Kidney capillary endothelial cell (primary cell): ENCODE measurements at places on chromosomes 3 and 15.

GRCh38 chr3:197533927-197534725, 21.6 kb downstream of the BDH1 start:
- DNase-seq: no peak

GRCh38 chr15:89192766-89193165, 28.6 kb downstream of the RLBP1 start:
- no peak for DNase-seq

GRCh38 chr3:103976931-103977339, 1389.8 kb upstream of the ALCAM start:
- no peak for DNase-seq

- no peak for DNase-seq
These were observed 15.2 kb downstream of the ABCC5 start for GRCh38 chr3:184002469-184002868.

DNA sequence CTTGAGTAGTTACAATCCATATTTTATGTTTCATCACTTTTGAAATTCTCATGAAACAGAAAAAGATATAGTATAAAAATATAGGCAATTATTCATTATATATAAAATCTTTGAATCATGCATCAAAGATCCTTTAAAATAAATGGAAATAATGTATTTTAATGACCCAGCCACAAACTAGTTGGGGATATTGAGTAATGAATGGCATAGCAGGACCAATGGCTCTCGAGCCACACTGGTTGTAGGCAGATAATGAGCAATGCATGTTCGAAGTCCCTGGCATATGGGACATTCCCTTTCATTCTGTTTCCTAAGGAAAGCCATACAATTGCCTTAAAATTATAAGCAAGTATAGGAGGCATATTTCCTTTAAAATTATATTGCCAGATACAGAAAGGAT, 107.4 kb upstream of the IL12A start:
- DNase-seq: no peak

GRCh38 chr3:194082743-194083636, 53.0 kb upstream of the HES1 start:
- peak; percentile 91 for DNase-seq

DNA sequence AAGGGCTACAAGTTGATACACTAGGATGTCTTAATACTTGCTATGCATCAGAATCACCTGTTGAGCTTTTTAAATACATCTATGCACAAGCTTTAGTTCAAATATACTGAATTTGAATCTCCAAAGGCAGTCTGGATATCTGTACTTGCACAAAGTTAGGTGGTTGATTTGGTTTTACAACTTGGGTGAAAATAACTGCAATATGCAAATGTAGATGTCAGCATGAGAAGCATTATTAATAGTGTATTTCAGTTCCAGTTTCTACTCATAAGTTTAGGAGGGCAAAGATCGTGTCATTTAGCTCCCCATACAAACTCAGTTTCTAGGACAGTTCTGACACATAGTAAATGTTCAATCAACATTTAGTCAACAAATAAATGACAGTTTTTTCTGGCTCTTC, 25.6 kb downstream of the IQCB1 start:
- no peak for DNase-seq

DNA sequence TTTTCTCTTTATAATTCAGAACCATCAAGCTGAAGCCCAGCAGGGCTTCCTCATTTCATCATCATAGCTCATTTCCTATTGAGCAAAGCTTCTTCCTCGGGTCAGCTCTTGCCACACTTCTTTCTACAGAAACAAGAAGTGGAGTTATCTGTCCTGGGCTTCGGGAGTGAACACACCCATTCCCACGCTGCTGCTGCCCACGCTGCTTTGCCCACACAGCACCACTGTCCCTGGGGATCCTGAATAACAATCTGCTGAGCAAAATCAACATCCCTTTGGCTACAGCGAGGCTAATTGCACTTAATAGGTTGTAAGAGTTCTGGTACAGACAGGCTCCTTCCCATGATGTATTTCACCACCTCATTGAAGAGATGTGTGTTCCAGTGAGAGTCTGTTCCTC, 23.7 kb downstream of the CEP19 start:
- no peak for DNase-seq

DNA sequence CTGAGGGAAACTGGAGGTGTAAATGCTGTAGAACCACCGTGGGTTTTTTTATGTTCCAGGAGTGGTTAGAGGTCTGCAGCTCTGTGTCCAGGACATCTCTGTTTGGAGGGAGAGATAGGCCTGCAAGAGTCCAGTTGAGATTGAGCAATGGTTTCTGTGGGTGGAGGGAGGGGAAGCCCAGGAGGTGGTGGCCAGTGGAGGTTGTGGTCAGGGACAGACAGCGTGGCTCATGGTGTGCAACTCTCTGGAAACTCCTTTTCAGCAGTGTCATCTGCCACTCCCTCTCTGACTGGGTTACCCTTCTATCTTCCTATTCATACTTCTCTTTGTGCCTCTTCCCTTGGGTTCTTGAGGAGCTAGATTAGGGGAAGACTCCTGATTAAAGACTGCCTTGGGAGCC, 9.6 kb downstream of the XCR1 start:
- no peak for DNase-seq

- DNase-seq: no peak
These were observed 93.0 kb upstream of the C3orf80 start for GRCh38 chr3:160132226-160132625.

GRCh38 chr3:194521510-194522260, 34.9 kb upstream of the ATP13A3 start:
- DNase-seq: no peak

- DNase-seq: peak; percentile 18
These were observed 5.6 kb downstream of the TIGIT start for GRCh38 chr3:114299421-114299820.

GRCh38 chr15:93217343-93217742, 128.3 kb upstream of the RGMA start:
- DNase-seq: no peak

DNA sequence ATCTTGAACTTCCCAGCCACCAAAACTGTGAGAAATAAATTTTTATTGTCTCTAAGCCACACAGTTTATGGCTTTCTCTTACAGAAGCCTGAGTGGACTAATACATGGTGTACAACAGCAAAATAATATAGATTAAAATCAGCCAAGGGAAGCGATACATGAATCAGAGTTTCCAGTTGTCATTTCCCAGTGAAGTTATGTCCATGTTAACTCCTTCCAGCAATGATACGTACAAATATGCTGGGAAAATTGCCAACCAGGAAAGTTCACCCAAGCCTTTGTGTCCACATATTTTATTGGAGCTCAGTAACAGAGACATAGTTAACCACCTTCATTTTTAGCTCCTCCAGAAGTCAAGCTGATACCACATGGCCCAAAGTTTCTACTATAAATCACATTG, 280.9 kb upstream of the KCNMB2 start:
- peak; percentile 77 for DNase-seq

DNA sequence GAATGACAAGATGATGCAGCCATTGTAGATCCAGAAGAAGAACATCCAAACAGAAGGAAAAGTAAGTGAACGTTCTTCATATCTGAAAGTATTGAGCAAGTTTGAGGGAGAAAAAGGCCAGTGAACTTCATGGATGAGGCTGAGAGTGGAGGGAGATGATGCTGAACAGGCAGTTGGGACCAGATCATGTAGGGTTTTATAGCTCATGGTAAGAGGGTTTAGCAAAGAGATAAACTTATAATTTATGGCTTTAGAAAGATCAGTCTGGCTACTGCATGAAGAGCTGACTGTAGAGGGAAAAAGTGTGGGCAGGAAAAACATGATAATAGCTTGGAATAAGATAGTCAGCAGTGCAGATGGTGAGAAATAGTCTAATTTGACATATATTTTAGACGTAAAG, 192.6 kb upstream of the LPP start:
- no peak for DNase-seq

DNA sequence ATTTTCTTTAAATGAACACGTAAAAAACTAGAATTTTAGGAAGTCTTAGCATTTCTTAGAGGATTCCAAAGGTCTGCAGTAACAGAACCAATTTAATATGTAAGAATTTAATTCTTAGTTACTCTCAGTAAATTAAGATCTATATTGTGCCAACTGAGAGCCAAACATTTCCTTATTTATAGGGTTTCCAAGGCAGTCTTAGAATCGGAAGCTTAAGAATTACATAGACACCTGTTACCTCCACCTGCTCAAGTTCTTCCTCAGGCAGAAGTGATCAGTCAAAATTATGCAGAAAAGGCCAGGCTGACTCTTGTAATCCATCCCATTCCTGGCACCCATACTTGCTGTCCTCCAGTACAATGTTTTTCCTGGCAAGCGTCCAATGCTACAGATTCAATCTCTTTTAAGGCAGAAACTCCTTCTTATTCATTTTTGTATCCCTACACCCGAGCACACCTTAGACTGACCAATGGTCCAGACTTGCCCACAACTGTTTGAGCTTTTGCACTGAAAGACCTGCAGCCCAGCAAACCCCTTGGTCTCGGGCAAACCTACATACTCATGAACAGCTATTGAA, 64.3 kb downstream of the NCEH1 start:
- no peak for DNase-seq

GRCh38 chr3:50862221-50862620, 187.5 kb downstream of the DOCK3 start:
- no peak for DNase-seq

GRCh38 chr15:48774484-48774883, 36.4 kb downstream of the CEP152 start:
- no peak for DNase-seq

DNA sequence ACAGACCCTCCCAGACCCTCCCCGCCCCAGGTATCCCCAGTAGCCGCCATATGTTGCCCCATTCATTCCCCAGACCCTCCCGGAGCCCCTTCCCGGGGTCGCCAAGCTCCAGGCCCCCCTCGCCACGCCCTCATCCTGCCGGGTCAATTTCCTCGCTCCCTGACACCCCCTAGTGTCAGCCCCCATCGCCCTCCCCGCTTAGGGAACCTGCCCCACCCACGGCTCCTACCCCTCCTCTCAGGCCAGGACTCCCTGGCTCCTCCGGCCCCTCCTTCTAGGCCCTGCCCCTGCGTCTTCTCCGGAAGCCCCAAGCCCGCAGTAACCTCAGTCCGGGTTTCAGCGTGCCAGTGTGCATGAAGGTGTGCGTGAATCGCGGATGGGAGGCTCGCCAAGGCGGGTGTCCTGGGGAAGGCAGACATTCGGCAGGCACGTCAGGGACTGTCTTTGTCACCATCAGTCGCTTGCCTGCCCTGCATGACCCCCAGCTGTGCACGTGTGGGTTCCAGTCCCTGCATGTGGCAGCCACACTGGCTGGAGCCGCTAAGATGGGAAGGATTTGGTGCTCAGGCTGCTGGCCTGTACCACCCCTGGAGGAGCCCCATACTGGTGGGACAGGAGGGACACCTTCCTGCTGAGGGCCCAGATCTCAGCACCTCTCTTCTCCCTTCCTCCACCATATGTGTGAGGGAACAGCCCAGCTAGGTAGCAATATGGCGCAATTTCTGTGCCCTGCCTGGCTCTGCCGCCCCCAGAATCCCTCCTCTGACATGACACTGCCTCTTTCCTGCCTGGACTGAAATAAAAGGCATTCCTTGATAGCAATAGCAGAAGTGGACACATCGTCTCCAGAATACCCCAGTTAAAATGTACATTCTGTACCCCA, 693 bp downstream of the DISP2 start:
- no peak for DNase-seq

- DNase-seq: no peak
These were observed 3.3 kb downstream of the RYR3 start for GRCh38 chr15:33314069-33314468.

GRCh38 chr3:171845481-171846284, 2.5 kb downstream of the TMEM212 start:
- no peak for DNase-seq

DNA sequence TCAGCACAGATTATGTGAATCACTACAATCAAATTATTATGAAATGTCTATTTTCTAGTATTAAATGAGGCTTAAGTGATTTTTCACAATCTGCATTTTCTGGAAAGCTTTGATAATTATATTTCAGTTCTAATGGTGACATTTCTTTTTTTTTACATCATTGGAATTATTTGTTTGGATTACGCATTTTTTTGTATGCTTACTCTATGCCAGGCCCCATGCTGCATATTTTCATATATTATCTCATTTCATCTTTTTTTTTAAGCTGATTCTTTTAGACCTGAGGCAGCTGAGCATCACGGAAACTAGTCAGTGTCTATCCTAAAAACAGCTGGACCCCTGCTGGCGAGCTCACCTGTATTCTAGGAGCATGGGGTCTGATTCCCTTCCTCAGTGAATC, 31.1 kb downstream of the SLCO3A1 start:
- no peak for DNase-seq

DNA sequence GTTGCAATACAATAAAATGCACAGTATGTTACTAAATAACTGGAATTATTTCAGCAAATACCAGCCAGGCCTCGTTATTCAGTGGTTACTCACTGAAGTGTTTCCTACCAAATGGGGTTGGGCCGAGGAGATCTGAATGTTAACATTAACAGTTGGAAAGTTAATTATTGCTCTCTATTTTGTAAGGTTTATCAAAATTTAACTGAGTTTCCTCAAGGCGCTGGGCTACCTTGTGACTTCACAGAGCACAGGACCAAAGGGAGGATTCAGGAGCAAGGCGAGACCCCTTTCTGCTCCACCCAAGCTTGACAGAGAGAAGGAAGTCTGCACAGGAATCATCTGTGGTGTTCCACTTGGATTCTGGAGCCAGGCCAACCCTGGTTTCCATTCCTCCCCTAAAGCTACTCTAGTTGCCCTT, 21.6 kb downstream of the ADAMTS9 start:
- peak; percentile 44 for DNase-seq

DNA sequence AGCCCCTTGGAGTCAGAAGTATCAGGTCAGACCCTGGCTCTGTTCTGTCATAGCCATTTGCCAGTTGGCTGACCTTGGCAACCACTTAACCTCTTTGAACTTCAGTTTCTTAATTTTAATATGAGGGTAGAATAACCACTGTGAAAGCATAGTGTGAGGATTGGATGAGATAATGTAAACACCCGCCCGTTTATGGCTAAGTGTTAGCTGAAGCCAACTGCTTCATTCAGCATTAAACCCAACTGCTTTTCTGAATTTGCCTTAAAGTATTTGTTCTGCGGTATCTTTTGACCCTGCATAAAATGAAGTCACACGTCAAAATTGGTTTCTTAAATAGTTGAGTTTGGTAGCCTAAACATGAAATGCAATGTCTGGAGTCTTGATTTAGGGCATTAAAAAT, 121.5 kb upstream of the ABHD17C start:
- no peak for DNase-seq

- DNase-seq: no peak
These were observed 123.1 kb upstream of the RARB start for GRCh38 chr3:25304916-25305315.

GRCh38 chr15:33616475-33616874, 305.7 kb downstream of the RYR3 start:
- no peak for DNase-seq

DNA sequence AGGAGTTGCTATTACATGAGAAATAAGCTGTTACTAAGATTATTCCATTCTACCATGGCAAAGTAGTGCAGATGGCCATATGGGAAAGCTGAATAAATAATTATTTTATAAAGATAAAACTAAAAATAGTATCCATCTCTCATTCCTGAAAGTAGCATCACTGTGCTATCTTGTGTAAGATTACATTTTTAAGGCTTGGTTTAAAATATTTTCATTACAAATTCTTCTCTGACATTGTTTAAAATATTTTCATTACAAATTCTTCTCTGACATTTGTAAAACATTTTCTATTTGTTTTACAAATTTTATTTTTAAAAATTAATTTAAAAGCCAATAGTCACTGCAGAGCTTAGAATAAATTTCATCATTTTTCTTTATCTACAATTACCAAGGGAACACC, 665.5 kb upstream of the NAALADL2 start:
- DNase-seq: no peak
